ENCODE measurements at places on chromosomes 7 and 10.

- no peak for DNase-seq
Measured at GRCh38 chr7:121493553-121493952, 97.4 kb upstream of the FAM3C start.

DNA sequence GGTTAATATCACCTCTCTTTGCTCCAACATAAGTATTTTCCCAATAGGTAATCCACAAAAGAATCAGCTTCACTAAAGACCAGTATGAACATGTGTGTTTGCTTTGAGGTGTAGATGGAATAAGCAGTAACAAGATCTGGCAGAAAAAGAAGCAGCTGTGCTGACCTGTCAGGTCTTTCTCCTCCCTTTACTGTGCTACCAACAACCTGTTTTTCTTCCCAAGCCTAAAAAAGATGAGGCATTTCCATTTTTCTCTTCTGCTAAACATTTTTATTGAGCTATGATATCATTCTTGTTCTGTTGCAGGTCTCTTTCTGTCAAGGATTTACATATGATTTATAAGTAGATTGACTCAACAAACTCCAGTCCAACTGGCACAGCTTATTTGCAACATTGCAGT, 315.2 kb upstream of the GLI3 start:
- no peak for DNase-seq

DNA sequence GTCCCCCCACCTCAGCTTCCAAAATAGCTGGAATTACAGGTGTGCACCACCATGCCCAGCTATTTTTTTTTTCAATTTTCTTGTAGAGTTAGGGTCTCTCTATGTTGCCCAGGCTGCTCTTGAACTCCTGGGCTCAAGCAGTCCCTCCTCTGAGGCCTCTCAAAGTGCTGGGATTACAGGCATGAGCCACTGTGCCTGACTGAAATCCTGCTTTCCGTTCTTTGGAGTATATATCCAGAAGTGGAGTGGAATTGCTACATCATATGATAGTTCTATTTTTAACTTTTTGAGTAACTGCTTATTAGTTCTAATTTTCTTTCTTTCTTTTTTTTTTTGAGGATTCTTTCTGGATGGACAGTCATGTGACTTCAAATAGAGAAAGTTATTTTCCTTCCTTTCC, 62.9 kb upstream of the ZMIZ2 start:
- DNase-seq, result no peak

GRCh38 chr10:1172256-1172984, 116.2 kb downstream of the WDR37 start:
- no peak for DNase-seq

GRCh38 chr7:50648076-50648475, 82.9 kb upstream of the DDC start:
- no peak for DNase-seq

GRCh38 chr7:135745703-135746312, 2.8 kb downstream of the FAM180A start:
- DNase-seq, result no peak

- DNase-seq, result no peak
Measured at GRCh38 chr7:127527561-127527960, 57.8 kb downstream of the GCC1 start.

- no peak for DNase-seq
Measured at GRCh38 chr10:7100032-7100702, 310.7 kb downstream of the SFMBT2 start.

DNA sequence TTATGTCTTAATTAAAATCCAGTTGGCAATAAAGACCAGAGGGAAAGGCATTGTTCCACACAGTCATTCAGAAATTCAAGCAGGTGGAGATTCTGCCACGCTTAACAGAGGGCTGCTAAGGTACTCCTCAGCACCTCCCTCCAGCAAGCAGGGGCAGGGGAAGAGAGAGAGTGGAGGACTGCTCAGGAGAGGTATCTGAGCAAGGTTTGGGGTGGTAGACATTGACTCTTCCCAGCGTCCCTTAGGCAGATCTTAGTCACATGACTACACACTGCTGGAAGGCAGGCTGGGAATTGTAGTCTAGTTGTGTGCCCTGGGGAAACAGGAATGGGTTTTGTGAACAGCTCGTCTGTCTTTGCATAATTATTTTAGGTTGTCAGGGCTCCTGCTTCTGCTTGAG, 181.6 kb downstream of the NPSR1 start:
- DNase-seq, result no peak

DNA sequence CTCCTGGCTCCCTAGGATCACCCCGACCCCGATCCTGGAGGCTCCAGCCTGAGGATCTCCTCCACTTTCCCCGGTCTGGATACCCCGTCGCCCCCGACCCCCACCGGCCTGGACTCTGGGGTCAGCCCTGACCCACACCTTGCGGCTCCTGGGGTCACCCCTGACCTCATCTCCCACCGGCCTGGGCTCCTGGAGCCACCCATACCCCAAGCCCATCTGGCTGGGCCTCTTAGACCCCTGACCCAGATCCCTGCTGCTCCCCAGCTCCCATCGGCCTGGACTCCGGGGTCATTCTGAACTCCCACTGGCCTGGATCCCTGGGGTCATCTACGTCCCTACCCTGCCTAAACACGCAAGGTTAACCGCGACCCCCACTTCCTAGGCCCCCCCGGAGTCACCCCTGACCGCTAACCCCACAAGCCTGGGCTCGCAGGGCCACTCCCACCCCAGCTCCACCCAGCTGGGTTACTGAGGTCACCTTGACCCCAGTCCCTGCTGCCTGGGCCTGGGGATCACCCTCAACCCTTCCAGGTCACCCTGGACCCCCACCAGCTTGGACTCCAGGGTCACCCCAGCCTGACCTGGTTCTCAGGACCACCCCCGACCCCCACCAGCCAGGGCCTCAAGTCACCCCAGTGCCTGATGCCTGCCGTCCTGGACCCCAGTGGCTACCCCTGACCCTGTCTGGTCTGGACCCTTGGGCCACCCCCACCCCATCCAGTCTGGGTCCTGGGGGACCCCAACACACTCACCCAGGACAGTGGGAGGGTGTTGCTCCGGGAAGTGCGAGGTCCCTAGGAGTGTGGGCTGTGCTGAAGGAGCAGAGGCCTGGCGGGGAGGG, 1.2 kb downstream of the FOXK1 start:
- DNase-seq, result no peak

GRCh38 chr7:129103561-129104324, 40.8 kb upstream of the TSPAN33 start:
- DNase-seq, result no peak

DNA sequence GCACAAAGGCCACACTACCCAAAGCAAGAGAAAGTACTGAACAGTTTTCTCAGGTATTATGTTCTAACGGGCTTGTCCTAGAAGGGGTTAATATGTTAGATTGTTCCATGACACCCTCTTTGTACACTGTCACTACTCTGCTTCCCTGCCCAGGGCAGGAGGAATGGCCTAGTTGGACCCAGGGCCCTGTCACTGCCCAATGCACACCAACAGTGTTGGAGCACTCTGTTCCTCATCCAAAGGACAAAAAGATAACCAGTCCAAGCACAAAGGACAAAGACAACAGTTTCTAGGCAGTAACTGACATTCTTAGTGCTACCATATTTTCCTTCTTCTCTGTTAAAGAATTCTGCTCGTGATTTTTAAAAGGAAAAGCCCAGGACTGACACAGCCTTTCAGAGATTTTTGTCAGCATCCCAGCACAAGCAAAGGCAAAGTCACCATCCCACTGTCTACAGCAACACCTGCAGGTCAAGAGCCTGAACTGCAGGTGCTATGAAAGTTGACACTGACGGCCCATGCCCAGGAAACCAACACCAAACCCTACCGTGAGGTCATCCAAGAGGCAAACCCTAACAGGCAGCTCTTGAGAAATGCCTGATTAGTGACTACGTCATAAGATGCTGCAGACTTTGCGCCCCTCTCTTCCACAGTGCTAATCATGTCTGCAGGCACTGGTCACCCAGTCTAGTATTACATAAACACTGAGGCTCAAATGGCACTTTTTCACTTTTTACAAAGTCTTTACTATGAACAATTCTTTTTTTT, 13.2 kb downstream of the NUDCD3 start:
- peak; percentile 53 for DNase-seq

- DNase-seq, result no peak
Measured at GRCh38 chr10:119078422-119079179, 2.0 kb downstream of the EIF3A start.

GRCh38 chr10:86437447-86437846, 70.9 kb upstream of the GRID1 start:
- DNase-seq, result no peak

DNA sequence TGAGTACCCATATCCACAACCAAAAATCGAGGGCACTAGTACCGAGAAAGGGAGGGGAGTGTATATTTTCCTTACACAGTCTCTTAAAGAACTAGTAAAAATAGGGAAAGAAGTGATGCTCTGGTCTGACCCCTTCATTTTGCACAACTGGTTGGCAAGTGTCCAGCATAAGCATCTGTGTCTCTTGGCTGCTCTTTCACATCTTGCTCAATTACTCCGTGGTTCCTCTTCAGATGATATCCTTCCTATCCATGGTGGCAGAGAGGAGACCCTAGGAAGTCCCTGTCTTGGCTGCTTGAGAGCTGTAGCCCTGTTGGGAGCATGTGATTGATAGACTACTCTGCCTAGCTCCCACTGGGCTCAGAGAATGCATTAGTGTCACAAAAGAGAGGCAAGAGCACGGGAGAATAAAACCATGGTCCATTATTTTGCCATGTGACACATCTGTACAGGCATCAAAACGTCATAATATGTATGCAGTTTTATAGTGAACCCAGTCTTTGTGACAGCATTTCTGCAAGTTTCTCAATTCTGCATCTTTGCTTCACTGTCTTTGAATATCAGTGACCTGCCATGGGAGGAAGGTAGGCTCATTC, 111.8 kb upstream of the ANKRD1 start:
- DNase-seq, result peak; percentile 6

DNA sequence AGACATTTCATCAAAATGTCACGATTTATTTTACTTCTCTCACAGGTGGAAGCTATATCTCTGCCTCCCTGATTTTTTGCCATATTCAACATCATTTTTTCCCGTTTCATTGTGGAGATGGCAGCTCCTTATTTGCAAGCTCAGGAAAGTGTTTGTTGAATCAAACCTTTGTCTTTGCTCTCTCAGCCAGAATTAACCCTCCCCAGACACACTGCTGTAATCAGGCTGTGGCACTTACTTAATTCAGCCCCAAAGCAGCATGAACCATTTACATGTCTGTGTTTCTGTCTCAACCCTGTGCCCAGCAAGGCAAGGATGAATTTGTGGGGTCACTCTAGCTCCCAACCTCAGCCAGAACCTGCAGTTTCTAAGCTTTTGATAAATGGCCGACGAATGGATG, 397.2 kb downstream of the TCERG1L start:
- no peak for DNase-seq

DNA sequence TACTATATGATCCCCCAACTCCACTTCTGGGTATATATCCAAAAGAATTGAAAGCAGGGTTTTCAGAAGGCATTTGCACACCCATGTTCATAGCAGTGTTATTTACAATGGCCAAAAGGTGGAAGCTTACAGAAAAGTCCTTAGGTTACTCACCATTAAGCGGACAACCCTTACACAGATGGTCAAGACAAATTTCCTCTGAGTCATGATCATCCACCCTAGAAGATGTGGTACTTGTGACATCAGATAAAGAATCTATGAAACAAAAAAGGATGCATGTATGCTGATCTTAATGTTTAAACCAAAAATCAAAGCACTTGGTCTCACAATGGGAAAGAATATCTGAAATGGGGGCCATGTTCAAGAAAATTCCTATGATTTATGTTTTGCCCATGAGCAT, 31.1 kb downstream of the ZC3HAV1 start:
- no peak for DNase-seq

DNA sequence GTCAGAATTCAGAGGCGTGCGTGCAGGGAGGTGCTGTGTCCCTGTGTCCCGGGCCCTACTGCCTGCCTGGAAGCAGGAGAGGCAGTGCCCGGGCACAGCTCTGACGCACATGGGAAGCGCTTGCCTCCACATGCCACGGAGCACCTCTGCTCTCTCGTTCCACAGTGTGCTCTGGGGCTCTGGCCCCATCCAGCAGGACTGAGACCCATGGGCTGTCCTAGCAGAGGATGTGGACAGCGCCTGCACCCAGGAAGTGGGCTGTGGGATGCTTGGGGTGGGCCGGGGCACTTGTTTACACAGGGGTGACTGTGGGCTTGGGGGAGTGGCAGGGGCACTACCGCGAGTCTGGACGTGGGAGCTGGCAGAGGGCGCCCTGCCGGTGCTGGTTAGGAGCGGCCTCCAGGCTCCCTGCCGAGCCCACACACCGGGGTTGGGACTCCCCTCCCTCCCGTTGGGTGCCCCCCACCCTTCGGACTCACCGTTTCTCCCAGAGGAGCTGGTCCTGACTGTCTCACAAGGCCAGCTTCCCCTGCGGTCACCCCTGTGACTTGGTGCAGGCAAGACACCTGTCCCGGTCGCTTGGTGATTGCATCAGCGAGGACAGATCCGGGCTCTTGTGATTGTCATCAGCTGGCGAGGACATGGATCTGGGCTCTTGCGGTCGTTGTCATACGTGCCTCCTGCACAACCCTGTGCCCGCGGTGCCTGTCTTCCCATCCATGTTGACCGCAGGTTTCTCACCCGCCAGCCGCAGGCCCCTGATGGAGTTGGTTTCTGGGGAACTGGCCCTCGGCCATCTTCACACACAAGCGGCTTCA, 83.1 kb downstream of the NKX6-2 start:
- no peak for DNase-seq

GRCh38 chr10:10816447-10816846, 201.2 kb upstream of the CELF2 start:
- no peak for DNase-seq

DNA sequence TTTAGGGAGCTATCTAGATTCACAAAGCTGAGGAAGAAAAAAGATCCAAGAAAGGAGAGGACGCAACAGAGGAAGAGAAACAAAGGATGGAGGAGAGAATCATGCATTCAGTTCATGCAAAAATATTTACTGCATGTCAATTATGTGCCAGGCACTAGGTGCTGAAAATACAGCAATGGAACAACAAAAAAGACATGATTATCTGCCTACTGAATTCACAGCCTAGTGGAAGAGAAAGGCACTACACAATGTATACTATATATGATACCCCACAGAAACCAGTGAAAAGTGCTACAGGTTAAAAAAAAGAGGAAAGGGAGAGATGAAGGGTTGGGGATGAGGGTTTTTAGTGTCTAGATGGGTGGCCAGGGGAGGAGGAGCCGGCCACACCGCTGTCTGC, 520.4 kb upstream of the CELF2 start:
- DNase-seq, result no peak

DNA sequence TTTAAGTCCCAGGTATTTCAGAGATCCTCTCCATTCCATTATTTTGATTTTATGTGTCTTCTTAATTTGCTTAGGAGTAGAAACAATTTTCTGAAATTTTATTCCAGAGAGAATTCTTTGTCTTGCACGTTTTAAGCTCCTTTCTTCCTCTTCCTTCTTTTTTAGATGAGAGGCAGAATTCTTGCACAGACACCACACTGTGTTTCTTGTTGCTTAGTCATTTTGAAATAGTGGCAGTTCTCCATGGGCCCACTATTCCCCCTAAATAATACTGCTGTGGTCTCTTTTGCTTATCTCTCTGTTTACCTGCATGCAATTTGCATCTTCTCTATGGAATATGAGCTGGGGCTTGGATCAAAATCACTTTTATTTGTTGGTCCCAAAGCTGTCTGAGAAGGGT, 54.3 kb upstream of the WAC start:
- DNase-seq, result no peak

GRCh38 chr7:101990811-101991418, 173.5 kb downstream of the CUX1 start:
- no peak for DNase-seq

GRCh38 chr10:104510644-104511043, 130.4 kb upstream of the SORCS3 start:
- no peak for DNase-seq

GRCh38 chr7:87359366-87359765, 13.9 kb downstream of the CROT start:
- DNase-seq, result no peak
